ENCODE measurements at places on chromosomes 1 and 21.
A peak's percentile ranks its signal among the peaks of the same experiment; 100 is the strongest.

GRCh38 chr1:214143006-214143992 lies 137.7 kb upstream of the SMYD2 start:
- no peak for DNase-seq

- peak; percentile 53 for DNase-seq
These were observed 207.1 kb downstream of the AKT3 start for GRCh38 chr1:243642936-243643335.

DNA sequence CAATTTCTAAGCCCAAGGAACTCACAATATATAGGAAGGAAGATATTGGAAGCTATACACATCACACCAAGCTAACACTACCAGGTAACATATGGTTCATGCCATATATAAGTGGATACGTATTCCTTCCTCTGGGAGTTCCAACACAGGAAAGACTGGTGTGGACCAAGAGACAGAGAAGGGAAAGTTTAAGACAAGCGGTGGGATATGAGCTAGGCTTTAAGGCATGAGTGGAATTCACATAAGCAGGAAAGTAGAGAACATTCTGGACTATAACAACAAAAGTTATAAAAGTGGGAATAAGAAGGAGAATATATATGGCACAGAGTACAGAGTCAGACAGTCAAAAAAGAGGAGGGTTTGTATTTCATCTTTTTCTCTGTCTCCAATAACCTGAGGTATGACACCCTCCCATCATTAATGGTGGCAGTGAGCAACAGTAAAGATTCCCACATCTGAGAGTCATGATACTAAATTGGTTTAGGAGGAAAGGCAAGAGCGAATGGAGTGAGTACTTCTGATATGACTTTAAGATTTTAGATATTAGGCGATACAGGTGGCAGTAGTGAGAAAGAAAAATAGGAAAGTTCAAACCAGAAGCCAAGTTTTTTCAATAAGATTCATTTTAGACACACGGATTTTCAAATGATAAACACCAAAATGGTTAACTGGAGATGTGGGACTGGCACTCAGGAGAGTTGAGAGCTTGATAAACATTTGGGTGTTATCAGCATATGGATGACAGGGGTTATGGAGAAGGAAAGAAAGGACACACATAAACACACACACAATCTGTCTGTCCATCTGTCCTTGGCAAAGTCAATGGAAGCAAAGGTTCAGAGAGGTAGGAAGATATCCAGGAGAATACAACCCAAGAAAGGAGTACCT lies 87.4 kb upstream of the TTC39A start:
- peak; percentile 59 for DNase-seq

GRCh38 chr21:34180826-34181359 lies 107.5 kb downstream of the MRPS6 start:
- DNase-seq, result no peak

DNA sequence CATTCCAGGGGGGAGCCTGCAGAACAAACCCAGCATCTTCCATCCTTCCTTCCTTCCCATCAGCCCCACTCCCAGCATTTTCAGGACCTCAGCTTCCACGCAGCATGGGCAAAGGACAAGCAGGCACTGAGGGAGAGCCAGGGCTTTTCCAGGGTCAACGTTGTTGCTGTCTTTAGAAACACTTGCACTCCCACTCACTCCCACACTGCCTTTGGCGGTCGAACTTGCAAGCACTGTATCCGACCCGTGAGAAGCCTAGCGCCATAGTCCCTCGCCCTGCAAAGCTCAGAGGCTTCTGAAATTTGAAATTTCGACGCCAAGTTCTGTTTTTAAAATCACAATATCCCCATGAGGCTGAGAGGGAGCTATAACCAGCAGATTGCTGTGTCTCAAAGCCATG lies 47.4 kb downstream of the KCNAB2 start:
- DNase-seq, result no peak

- DNase-seq, result no peak
These were observed 197.3 kb upstream of the HOOK1 start for GRCh38 chr1:59617434-59617833.

DNA sequence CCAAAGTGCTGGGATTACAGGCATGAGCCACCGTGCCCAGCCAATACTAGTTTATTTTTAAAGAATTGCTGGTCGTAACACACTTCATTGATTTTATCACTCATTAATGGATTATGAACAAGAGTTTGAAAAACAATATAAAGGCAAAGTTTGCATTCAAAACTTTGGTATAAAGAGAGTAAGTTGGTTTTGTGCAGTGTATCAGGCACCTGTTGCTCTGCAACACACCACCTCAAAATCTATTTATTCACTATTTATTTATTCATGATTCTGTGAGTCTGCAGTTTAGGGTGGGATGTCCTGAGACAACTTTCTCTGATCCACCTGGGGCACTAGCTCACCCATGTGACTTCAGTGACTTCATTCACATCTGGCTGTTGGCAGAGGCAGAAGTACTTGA lies 10.2 kb upstream of the METTL18 start:
- DNase-seq, result no peak

GRCh38 chr1:226095286-226095685 lies 32.8 kb downstream of the H3-3A start:
- DNase-seq, result no peak

DNA sequence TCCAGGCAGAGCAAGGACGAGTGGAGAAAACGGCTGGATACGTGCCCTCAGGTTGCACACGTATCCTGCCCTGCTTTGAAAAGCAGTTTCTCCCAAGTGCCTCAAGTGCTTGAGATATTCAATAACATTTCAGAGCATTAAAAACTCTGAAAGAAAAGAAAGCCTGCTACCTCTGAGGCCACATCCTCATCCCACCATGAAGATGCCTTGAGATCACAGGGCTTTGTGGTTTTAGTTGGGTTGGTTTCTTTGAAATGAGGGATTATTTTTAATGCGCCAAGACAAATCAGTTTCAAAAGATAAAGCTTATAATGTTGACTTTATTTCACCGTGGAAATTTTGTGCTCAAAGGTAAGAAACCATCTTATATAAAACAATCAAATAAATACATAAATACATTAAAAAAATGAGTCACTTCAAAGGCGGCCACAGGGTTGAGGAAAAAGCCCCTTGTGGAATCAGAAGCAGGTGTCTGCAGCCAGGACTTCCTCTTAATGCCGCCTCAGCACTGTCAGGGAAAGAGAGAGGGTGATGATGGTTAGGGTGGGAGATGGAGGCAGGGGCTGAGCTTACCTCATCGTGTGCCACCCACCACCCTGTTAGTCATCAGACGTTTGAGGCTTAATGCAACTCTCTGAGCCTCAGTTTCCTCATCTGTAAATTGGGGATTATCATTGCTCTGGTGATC lies 1.4 kb downstream of the NPPB start:
- no peak for DNase-seq

DNA sequence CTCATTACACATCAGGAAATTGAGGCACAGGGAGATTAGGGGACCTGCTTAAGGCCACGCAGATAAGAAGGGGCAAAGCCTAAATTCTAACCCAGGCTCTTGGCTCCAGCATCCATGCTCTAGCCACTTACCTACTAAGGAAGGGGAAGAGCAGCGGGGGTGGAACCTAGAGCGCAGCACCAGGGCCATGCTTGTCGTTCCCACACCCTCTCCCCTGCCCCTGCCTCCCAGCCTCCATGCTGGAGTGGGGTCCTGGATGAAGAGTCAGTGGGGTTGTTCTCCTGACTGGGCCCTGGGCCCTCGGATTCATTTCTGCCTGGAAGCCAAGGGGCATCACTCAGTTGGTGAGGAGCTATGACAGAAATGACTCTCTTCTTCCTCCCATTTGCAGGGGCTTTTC lies 133.3 kb downstream of the FOXD2 start:
- DNase-seq, result no peak

DNA sequence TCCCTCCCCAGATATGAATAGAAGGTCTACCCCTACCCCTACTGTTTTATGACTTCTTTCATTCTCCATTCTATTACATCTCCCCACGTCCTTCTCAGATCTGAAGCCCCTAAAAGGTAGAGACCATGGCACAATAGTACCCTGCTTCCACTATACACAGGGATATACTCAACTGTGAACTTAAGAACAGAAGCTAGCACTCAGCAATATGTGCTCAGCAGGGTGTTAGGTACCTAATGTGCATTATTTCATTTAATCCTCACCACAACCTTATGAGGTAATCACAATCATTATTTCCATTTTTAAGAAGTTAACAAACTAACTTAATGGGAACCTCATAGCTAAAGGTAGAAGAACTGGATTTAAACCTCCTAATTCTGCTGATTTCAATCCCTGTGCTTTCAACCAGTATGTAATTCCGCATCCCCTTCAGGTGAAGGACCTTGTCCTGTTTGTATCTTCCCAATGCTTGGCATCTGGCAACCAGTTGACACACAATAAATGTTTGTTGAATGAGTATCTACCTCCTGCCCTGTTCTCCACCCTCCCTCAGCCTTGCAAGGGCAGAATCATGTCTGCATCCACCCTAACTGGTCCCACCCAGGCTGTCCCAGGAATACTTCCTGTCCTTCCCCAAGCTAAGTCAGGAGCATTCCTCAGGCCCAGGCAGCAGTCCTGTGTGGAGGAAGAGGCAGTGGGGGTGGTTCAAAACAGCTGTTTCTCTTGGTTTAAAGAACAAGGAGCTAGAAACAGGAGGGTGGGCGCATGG lies 6.5 kb downstream of the DENND2D start:
- DNase-seq, result no peak

GRCh38 chr21:38925923-38926322 lies 120.2 kb downstream of the ETS2 start:
- peak; percentile 99 for DNase-seq

- DNase-seq, result no peak
These were observed 301.3 kb downstream of the PLPP3 start for GRCh38 chr1:56278061-56278460.

- DNase-seq, result no peak
These were observed 456.8 kb downstream of the SETD4 start for GRCh38 chr21:35603494-35603893.

DNA sequence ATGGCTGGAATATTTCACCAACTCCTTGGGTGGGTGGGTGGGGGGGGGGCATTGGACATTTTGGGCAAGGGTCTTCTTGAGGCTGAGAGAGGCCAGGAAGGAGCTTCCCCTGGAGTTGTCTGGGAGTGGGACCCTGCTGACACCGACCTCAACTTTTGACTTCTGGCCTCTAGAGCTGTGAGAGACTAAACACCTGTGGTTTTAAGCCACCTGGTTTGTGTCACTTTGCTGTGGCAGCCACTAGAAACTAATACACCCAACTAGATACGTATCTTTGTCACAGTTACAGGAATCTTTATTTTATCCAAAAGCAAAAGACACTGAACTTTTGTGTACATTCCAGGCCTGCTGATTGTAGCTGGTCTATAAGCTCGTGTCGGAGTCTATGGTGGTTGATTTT lies 9.9 kb upstream of the RIPK4 start:
- DNase-seq, result no peak

- DNase-seq, result no peak
These were observed 205.6 kb downstream of the RHOU start for GRCh38 chr1:228940926-228941325.

GRCh38 chr1:5254975-5255374 lies 600.6 kb downstream of the AJAP1 start:
- DNase-seq, result no peak

GRCh38 chr1:159943278-159943640 lies 2.2 kb downstream of the IGSF9 start:
- no peak for DNase-seq

DNA sequence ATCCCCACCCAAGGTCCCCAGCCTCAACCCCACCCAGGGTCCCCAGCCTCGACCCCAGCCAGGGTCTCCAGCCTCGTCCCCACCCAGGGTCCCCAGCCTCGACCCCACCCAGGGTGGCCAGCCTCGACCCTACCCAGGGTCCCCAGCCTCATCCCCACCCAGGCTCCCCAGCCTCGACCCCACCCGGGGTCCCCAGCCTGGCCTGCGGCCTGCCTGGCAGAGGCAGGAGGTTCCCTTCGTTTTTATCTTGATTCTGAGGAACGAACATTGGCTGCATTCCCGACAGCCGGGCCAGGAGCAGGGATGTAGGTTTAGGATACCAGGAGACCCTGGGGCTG lies 3.4 kb upstream of the PDE9A start:
- DNase-seq, result no peak

DNA sequence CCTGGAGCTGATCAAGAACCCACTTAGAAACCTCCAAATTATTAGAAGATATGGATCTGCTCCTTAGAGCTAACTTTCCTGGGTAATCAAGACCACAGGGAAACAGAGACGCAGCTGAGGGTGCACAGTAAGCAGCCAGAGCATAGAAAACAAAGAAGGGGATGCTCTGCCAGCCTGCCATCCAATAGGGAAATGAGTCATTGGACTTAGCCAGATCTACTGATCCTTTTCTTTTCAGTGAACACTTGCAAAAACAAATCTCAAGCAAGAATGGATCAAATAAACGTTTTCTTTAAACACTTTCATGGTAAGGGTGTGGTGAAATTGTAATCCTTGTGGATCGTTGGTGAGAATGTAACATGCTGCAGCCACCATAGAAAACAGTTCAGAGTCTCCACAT lies 474.0 kb downstream of the LTN1 start:
- no peak for DNase-seq

- peak; percentile 67 for DNase-seq
These were observed 184.3 kb downstream of the CYYR1 start for GRCh38 chr21:26388731-26389231.

DNA sequence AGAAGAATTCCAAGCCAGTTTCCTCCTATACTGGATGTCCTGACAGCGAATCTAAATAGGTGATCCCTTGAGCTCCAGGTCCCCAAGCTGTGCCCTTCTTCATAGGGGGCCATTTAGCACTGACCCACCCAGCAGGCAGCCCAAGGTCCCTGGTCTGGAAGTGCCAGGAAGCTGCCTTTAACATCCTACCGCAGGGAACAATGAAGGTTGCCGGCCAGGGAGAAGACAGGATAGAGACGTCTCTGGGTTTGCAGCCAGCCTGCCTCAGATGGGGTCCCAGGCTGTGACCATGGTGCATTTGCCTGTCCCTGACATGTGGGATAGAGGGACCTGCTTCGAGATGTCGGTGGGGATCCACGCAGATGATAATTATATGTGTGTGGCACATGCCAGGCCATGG lies 2.7 kb upstream of the RIPK4 start:
- DNase-seq, result no peak

- DNase-seq, result no peak
These were observed 58.0 kb downstream of the NKAIN1 start for GRCh38 chr1:31181515-31182343.

DNA sequence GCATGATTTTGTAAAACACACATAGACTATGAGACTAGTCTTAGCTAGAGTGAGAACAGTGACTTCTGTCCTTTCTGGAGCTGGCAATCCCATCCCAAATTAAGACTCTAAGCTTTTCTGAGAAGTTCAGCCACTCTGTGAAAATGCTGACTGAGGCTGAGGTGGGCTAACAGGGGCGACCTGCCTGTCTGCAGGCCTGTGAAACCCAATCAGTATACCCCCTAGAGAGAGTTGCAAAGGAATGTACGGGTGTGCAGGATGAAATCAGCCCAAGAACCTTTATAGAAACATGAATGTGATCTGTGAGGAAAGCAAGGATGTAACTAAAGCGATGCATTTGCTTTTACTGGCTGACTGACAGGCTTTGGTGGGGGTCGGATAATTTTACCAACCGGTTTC lies 16.0 kb upstream of the TBX15 start:
- peak; percentile 12 for DNase-seq
